Activated CD4-positive, alpha-beta T cell treated with anti-CD3 and anti-CD28 coated beads, Interleukin-2, amount 50 U/mL, for 4 hours (primary cell): ENCODE measurements at places on chromosomes 2 and 18.

- no peak for DNase-seq
These were observed 25.3 kb downstream of the MMADHC start for GRCh38 chr2:149562324-149562723.

GRCh38 chr2:113406114-113406513 is 31.4 kb upstream of the ZNG1B start:
- no peak for DNase-seq

GRCh38 chr18:45650321-45650720 is 35.0 kb downstream of the SLC14A2 start:
- no peak for DNase-seq

- DNase-seq: peak; percentile 27
These were observed at the start of gene FN1 for GRCh38 chr2:215435870-215436704. Gene FN1, minus strand, starts transcription at chr2:215436068. Its CDS starts 266 bp downstream, at chr2:215435802.

GRCh38 chr2:108920-109809 is 62.9 kb upstream of the FAM110C start:
- no peak for DNase-seq
